ENCODE measurements at places on chromosomes 4 and X.

GRCh38 chrX:96449896-96450295 lies 234.7 kb upstream of the DIAPH2 start:
- no peak for ATAC-seq

- ATAC-seq, result no peak
These were observed 10.4 kb upstream of the EDA start for GRCh38 chrX:69605521-69605920.

DNA sequence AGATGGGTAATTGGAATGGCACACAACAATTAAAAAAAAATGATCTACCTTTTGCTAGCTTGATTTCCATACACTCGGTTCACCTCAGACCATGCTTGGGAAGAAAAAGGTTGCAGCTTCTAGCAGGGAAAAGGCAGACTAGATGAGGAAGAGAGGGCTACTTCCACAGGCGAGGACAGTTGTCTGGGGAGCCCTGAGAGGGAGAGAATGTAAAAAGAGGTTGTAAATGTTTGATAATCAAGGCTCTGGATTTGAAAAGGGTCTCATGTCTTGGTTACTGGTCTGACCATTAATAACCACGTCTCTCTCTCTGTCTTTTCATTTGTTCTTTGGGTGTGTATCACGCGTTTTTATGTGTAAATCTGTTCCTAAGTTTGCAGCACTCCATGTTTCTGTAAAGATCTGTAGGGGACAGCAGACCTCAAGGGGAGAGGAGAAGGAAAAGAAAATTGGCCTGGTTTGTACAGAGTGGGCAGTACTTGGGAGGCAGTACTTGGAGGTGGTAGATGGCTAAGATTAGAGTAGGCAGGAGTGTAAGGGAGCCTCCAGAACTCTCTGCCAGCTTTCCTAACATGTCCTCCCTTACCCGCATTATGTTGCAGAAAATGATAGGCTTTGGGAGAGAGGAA lies 750 bp downstream of the ARMCX5 start:
- ATAC-seq, result no peak

- no peak for ATAC-seq
These were observed 36.6 kb downstream of the DAPP1 start for GRCh38 chr4:99853190-99853589.

- no peak for ATAC-seq
These were observed 126.5 kb downstream of the LRBA start for GRCh38 chr4:150888625-150889024.

- no peak for ATAC-seq
These were observed 56.7 kb upstream of the COL25A1 start for GRCh38 chr4:109359040-109359646.

DNA sequence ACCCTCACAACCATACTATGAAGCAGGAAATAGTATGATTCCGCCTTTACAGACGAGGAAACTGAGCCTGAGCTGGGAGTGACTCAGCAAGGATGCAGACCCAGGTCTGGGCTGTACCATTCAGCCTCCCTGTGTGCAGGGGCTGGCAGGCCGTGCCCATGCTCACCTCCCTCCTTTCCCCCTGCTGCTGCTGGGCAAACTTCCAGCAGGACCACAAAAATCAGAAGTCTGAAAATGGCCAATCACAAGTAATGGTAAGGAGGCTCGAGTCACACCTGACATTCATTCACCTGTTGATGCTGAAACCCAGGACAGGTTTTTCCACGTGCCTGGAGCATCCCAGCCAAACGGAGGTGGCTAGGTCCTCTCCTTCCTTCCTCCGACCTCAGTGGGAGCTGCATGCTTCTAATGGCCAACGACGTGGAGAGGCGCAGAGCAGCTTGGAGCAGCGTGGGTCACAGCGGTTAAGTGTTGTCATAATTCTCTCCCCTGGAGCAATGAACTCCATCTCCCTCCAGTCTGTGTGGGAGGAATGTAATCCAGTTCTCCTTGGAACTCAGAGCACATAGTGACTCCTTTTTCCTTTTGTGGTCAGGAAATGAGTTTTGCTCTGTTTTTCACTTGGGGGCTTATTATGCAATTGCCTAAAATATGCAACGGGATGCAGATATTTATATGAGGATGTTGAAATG lies 371.7 kb downstream of the BCOR start:
- no peak for ATAC-seq

DNA sequence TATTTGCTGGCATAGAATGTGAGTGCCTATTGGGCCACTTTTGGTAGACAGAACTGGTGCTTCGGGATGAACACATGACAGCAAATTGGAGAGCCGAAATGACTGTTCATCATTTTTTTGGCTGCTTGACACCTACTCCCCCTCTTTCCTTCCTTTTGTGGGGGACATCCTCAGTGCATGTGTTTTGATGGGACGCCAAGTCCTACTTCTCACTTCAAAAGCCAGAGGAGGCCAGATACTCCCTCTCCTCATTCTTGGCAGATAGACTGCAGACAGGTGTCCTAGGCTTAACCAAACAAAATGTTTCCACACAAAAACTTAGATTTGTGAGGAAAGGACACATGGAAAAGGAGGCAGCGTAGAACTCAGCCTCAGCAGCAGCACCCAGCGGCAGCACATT lies 62.4 kb downstream of the DCHS2 start:
- ATAC-seq, result no peak

All from stimulated activated memory B cell treated with anti-CD40 and anti-IgM and Interleukin-4, amounts not matched to agents 10 μg/mL and 1 μg/mL and 100 μg/mL, for 72 hours (primary cell).